Head of caudate nucleus (tissue), 42 donors: ENCODE measurements at places on chromosomes 11 and 22.

GRCh38 chr22:27808451-27809225, 7.1 kb upstream of the MN1 start:
- DNase-seq: no peak

DNA sequence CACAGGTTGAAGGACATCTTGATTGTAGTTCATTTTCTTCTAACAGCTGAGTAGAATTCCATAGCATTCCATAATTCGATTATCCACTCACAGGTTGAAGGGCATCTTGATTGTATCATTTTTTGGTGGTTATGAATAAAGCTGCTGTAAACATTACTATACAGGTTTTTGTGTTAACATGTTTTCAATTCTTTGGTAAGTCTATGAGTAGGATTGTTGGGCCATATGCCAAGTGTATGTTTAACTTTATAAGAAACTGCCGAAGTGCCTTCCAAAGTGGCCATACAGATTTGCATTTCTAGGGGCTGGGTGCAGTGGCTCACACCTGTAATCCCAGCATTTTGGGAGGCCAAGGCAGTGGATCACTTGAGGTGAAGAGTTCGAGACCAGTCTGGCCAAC, 44.6 kb downstream of the ANKRD42 start:
- no peak for DNase-seq

DNA sequence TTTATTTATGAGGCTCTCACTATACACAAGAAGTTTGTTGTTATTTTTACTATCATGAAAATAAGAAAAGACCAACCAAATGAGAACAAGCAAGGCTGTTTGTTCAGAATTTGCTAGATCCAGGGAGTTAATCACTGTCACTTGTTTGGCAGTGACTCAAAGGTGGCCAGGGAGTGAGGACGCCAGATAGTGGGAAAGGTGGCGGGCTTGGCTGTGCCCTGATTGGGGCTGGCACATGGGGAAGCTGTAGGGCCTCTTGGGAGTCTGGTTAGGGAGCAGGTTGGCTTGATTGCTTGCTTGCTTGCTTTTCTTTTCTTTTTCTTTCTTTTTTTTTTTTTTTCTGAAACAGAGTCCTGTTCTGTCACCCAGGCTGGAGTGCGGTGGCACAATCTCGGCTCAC, 53.1 kb upstream of the SLC22A12 start:
- DNase-seq: no peak

GRCh38 chr22:20141186-20142077, 9.4 kb downstream of the CCDC188 start:
- DNase-seq: no peak

- peak; percentile 71 for DNase-seq
Measured at GRCh38 chr11:2156416-2157182, 4.4 kb downstream of the INS start.

GRCh38 chr11:72483412-72484186, 49.3 kb upstream of the CLPB start:
- no peak for DNase-seq

- DNase-seq: no peak
Measured at GRCh38 chr11:2725368-2726300, 25.8 kb upstream of the KCNQ1OT1 start.

DNA sequence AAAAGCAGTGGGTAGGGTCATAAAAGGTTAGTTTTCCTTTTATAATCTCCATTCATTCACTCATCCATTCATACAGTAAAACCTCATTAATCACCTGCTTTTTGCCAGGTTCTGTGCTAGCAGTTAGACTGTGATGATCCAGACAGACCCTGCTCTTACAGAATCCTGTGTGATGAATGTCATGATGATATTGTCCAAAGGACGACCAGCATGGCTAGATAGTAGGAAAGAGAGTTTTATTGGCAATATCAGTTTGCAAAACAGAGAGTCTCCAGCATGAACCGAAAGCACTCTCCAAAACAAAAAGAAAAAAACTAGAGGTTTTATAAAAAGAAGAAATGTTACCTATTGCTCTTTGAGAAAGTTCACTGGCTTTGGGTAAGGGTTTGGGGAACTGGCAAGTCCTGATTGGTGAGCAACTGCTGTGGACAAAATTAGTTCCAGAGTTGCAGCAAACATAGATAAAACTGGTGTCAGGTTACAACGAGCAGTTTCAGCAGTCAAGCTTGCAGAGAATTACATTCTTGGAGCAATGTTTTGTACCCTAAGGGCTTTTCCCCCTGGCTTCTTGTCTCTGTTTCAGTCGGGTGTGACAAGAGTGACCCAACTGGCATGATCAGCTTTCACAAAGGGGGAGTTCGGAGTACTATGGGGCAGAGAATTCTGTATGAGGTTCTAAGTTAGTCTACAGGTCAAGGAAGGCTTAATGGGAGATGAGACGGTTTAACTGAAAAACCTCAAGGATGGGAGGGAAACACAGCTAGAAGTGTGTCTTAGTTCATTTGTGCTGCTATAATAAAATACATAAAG, 58.3 kb downstream of the HSD17B12 start:
- no peak for DNase-seq

DNA sequence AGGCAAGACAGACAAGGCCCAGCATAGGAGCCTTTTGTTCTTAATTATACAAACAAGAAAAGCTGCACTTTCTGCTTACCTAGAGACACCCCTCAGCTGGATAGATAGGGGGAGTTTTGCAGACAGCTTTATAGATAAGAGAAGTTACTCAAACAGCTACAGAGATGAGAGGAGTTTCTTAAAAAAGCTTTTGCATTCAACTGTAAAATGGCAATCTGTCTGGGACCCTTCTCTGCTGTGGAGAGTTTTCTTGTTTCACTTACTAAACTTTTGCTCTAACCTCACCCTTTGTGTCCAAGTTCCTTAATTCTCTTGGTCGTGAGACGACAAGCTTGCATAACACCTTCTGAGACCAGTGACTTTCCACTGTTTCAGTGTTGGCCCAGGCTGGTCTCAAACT, 103.8 kb upstream of the CHORDC1 start:
- no peak for DNase-seq

- no peak for DNase-seq
Measured at GRCh38 chr11:71199226-71199820, 53.1 kb downstream of the SHANK2 start.

GRCh38 chr11:47388697-47389576, 10.6 kb upstream of the SPI1 start:
- DNase-seq: no peak

- DNase-seq: no peak
Measured at GRCh38 chr11:99614352-99614751, 593.6 kb downstream of the CNTN5 start.

DNA sequence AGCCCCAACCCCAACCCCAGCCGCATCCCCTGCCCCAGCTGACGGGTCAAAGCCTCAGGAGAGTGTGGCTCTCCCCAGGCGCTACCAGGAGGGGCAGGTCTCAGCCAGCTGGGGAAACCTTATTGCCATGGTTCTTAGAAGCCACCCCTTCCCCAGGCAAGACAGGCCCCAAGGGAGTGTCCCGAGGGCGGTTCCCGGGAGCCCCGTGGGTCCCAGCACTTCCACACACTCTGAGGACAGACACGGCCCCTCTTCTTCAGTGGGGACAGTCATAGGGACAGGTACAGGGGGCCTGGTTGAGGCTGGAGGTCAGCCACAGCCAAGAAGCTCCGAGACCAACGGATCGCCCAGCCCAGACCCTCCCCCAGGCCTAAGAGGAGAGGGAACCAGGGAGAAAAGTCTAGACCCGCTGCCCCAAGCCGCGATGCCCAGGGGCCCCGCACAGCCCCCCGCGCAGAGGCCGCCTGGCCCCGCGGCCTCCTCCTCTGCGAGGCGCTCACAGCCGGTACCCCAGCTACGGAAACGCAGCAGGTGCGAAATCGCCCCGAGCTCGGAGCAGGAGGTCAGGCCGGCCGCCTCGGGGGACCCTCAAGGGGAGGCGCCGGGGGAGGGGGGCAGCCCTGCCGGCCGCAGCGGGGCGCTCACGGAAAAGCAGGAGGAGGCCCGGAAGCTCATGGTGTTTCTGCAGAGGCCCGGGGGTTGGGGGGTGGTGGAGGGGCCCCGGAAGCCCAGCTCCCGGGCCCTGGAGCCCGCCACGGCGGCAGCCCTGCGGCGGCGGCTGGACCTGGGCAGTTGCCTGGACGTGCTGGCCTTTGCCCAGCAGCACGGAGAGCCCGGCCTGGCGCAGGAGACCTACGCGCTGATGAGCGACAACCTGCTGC, 2.6 kb downstream of the KLHDC7B start:
- no peak for DNase-seq

- peak; percentile 51 for DNase-seq
Measured at GRCh38 chr22:31343235-31344191, 2.6 kb downstream of the PATZ1 start.

GRCh38 chr11:47504910-47505309, 48.0 kb downstream of the CELF1 start:
- DNase-seq: no peak

DNA sequence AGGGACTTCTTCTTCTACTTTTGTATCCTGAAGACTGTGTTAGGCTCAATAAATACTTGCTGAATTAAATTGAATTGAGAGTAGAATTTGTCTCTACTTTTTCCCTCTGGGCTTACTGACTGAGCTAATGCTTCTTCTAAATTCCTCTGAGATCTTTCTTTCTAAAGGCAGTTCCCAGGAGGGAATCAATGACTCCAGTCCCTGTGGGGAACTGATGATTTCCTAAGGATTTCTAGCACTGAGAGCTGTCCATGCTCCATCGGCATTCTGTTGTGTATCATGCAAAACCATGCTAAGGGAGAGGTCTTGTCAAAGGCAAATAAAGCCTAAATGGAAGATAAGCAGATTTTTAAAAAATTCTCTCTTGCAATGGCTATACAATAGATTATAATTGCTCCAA, 148.8 kb upstream of the KIRREL3 start:
- DNase-seq: no peak

- no peak for DNase-seq
Measured at GRCh38 chr11:31996159-31996881, 94.6 kb upstream of the RCN1 start.

- no peak for DNase-seq
Measured at GRCh38 chr11:116328391-116328790, 444.4 kb downstream of the BUD13 start.

- no peak for DNase-seq
Measured at GRCh38 chr11:128616161-128616560, 28.8 kb upstream of the ETS1 start.

DNA sequence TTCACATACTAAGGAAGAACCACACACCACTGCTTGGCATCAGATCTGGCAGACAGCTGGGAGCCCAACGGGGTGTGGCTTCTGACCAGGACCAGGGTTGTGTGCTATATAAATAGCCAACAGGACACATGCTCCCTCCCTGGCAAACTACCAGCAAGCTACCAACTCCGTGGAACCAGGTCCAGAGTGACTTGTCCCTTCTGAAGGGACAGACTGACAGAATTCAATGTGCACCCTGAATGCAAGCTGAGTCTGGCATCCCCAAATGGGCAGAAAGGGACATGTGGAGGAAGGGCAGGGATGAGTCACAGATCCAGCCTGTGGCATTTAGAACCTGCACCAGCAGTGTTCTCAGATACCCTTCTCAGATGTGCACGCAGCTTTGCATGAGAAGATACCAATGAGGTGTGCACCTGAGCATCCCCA, 92.9 kb downstream of the MICAL3 start:
- no peak for DNase-seq

DNA sequence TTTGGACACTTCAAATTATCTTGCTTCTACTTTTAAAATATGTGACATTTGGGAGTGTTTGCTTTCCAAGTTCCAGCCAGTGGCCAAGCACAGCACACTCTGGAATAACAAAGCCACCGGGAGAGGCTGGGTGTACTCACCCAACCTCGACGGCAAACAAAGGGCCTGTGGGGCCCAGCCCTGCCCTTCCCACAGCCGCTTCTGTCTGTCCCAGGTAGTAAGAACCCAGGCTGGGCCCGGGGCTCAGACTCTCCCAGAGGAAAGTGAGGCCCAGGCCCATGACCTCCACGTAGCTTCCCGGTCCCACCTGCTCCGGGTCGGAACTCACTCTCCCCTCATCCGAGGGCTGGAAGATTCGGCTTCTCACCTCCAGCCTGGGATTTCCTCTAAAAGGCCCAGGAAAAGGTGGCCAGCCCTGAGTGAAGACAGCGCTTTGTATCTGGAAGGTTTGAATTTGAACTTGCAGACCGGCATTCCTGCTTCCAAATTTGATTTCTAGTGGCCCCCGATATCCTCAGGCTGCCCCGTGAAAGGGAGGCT, 93.5 kb downstream of the CELSR1 start:
- no peak for DNase-seq

DNA sequence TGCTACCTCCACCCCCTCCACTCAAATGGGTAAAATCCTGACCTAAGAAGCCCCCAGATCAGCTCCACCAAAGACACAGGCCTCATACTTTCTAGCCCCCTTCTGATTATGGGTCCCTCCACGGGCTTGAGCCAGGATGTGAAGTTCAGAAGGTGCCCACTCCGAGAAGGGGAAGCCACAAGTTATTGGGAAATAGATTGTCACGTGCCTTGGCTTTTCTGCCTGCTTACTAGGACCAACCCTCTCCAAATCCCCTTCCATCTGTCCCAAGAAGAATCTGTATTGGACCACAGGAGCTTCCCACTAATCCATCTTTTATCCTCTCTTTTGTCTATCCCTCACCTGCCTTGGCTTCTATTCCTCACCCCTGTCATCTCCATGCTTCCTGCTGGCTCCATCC, 3.0 kb upstream of the NRGN start:
- no peak for DNase-seq

- no peak for DNase-seq
Measured at GRCh38 chr11:20363149-20363499, 390 bp upstream of the HTATIP2 start.

DNA sequence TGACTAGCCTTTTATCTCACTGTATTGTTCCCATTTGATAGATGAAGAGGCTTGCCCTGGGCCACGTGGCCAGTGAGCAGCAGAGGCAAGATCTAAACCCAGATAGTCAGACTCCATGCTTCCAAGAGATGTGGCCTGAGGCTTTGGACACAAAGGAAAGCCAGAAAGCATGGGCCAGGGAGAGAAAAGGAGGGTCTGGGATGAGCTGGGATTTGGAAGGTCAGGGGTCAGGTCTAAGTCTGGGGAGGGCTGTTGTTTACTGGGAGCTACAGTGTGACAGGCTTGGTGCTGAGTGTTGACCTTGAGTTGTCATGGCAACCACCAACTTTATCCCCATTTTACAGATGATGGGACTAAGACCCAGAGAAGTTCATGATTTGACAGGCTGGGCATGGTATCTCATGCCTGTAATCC, 2.1 kb downstream of the SLC35E4 start:
- no peak for DNase-seq

GRCh38 chr11:64165481-64165841, 452 bp downstream of the MACROD1 start:
- no peak for DNase-seq
